GM23338 (cell line): ENCODE measurements at places on chromosomes 16 and 17. TPM values are rescaled to one million over a fixed set of nuclear protein-coding genes. Genes with fewer than 3 reads are reported as not detected.

Gene MARVELD3
- polyA plus RNA-seq, result 21.0 and 23.4 TPM in 2 replicates

Gene TK2
- 1.4 and 1.8 TPM in 2 replicates for polyA plus RNA-seq

Gene SGCA
- polyA plus RNA-seq, result 0.19 TPM in 1 of 2 replicates, not detected in the other

Gene NKD1
- polyA plus RNA-seq, result 2.3 and 2.5 TPM in 2 replicates

Gene KRTAP9-2
- not detected in 2 replicates for polyA plus RNA-seq

Gene RAB26
- polyA plus RNA-seq, result 8.7 and 11.6 TPM in 2 replicates

Gene FOXN1
- polyA plus RNA-seq, result not detected in 2 replicates

Gene OR1A1
- not detected in 2 replicates for polyA plus RNA-seq

Gene INCA1
- polyA plus RNA-seq, result 1.1 and 1.3 TPM in 2 replicates

Gene CCL8
- polyA plus RNA-seq, result not detected in 2 replicates

Gene FNDC8
- not detected in 2 replicates for polyA plus RNA-seq

Gene TBC1D28
- not detected in 2 replicates for polyA plus RNA-seq

Gene FAM83G
- 7.6 and 8.5 TPM in 2 replicates for polyA plus RNA-seq

Gene NOTUM
- polyA plus RNA-seq, result 0.29 and 0.66 TPM in 2 replicates

Gene TNRC6A
- polyA plus RNA-seq, result 124 and 126 TPM in 2 replicates

Gene BAHCC1
- polyA plus RNA-seq, result 0.17 and 0.24 TPM in 2 replicates

Gene CIBAR2
- polyA plus RNA-seq, result not detected in 2 replicates

Gene VTN
- polyA plus RNA-seq, result 0.16 and 0.17 TPM in 2 replicates

Gene WFIKKN1
- polyA plus RNA-seq, result 3.5 and 4.0 TPM in 2 replicates

Gene CBX1
- 223 and 243 TPM in 2 replicates for polyA plus RNA-seq

Gene DHRS7C
- not detected in 2 replicates for polyA plus RNA-seq

Gene SMPD3
- polyA plus RNA-seq, result 0.57 and 0.68 TPM in 2 replicates

Gene HSDL1
- 15.2 and 16.6 TPM in 2 replicates for polyA plus RNA-seq

Gene CASKIN1
- 1.0 TPM in 2 replicates for polyA plus RNA-seq

Gene GGA2
- polyA plus RNA-seq, result 36.2 and 40.3 TPM in 2 replicates

Gene P2RX5
- polyA plus RNA-seq, result 7.4 and 7.5 TPM in 2 replicates

Gene NOS2
- polyA plus RNA-seq, result 0.44 and 0.57 TPM in 2 replicates

Gene CFAP97D1
- 0.10 TPM in 1 of 2 replicates, not detected in the other for polyA plus RNA-seq

Gene SMIM36
- not detected in 2 replicates for polyA plus RNA-seq

Gene TLCD3B
- 14.2 and 16.3 TPM in 2 replicates for polyA plus RNA-seq

Gene SLC5A2
- polyA plus RNA-seq, result 3.6 and 7.3 TPM in 2 replicates

Gene GAS2L2
- 0.06 TPM in 1 of 2 replicates, not detected in the other for polyA plus RNA-seq

Gene MT1G
- 1,014 and 1,104 TPM in 2 replicates for polyA plus RNA-seq

Gene KRT12
- not detected in 2 replicates for polyA plus RNA-seq

Gene SLC52A1
- 0.21 and 0.50 TPM in 2 replicates for polyA plus RNA-seq

Gene KRT33A
- not detected in 2 replicates for polyA plus RNA-seq

Gene SOCS1
- 104 and 108 TPM in 2 replicates for polyA plus RNA-seq

Gene DNAAF8
- polyA plus RNA-seq, result 0.34 TPM in 1 of 2 replicates, not detected in the other

Gene ATP1B2
- 33.1 and 35.3 TPM in 2 replicates for polyA plus RNA-seq

Gene CDRT15
- polyA plus RNA-seq, result 0.40 TPM in 1 of 2 replicates, not detected in the other

Gene CYGB
- 0.85 and 1.2 TPM in 2 replicates for polyA plus RNA-seq

Gene FBXO39
- 0.17 TPM in 1 of 2 replicates, not detected in the other for polyA plus RNA-seq

Gene KRTAP9-8
- polyA plus RNA-seq, result not detected in 2 replicates

Gene CES3
- 0.55 and 0.92 TPM in 2 replicates for polyA plus RNA-seq

Gene CLEC3A
- not detected in 2 replicates for polyA plus RNA-seq

Gene SLC5A11
- polyA plus RNA-seq, result 0.10 TPM in 1 of 2 replicates, not detected in the other

Gene TBC1D26
- 0.84 and 1.1 TPM in 2 replicates for polyA plus RNA-seq

Gene PIRT
- polyA plus RNA-seq, result not detected in 2 replicates

Gene OR4D1
- polyA plus RNA-seq, result 0.37 and 0.50 TPM in 2 replicates

Gene MYO15A
- polyA plus RNA-seq, result 1.1 and 2.2 TPM in 2 replicates

Gene ITGAL
- 0.05 and 0.43 TPM in 2 replicates for polyA plus RNA-seq
